ENCODE measurements at places on chromosomes 2 and 18.
A peak's percentile ranks its signal among the peaks of the same experiment; 100 is the strongest.

GRCh38 chr2:200199005-200199404, 107.5 kb upstream of the SPATS2L start:
- DNase-seq: no peak

- peak; percentile 31 for DNase-seq
Measured at GRCh38 chr2:12430407-12431133, 286.2 kb upstream of the TRIB2 start.

- DNase-seq: no peak
Measured at GRCh38 chr18:23585007-23585871, 1.1 kb downstream of the NPC1 start.

GRCh38 chr18:79065802-79066201, 3.4 kb upstream of the ATP9B start:
- no peak for DNase-seq

DNA sequence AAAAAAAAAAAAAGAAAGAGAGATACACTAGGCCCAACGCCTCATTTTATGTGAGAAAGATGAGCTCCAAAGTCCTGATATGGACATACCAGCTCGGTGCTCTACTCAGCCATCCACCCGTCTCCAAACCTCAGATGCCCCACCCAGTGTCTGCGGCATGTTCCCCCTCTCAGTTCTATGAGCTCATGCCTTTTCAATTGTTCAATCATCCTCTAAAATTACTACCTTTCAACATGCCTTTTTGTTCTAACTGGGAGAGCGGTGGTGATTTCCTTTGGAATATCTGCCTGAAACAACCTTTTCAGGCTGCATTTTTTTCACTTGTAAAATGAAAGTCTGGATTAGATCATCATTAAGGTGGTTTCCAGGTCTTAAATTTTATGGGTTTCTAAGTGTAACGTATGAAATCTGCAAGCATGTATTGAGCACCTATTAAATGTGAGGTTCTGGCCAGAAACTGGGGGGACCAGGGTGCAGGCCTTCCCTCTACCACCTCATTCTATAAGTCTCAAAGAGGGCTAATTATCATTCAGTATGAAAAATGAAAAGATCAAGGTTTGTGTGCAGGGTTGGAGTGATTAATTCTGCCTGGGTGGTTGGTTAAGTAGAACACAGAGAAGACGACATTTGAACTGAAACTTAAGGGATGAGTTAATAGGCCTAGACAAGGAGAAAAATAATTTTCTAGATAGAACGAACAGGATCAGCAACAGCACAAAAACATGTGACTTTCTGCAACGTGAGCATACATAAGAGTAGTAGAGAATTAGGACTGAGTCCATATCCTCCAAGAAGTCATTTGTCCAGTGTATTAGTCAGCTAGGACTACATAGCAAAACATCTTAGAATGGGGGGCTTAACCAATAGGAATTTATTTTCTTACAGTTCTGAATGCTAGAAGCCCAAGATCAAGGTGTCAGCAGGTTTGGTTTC, 87.4 kb upstream of the GLS start:
- DNase-seq: no peak

- no peak for DNase-seq
Measured at GRCh38 chr2:178386986-178387597, 63.9 kb downstream of the PRKRA start.

DNA sequence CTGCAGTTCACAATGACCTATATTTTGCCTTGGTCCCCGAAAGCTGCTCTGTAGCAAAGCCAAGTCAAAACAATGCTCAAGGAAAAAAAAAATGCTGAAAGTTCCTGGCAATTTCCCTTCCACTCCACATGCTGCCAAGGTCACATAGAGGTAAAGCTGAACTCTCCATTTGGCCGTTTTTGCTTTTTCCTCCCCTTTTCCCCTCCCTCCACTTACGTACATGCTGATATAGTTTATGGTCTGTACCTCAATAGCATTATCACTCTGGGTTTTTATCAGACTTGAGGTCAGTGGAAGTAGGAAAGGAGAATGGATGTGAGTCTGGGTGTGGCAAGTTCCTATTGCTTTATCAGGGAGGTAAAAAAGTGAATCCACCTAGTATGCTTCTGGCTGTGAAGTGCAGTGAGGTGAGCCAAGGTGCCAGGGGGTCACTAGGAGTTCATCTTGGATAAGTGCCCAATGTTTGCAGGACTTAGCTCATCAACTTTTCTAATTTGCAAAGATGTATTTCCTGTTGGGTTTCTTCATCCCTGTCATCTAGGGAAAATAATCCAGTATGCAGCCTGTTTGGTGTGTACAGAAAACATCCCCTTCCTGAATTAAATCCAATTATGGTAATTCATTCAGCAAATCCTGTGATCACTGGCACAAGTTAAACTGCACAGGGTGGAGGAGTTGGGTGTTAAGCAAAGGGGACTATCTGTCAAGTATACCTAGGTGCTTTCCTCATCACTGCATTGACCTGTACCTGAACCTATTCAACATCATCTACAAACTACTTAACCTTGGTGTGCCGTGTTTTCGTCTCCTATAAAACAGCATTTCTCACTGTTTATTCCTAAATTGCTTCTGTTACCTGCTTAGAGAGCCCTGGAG, 124.3 kb upstream of the CYP26B1 start:
- no peak for DNase-seq

DNA sequence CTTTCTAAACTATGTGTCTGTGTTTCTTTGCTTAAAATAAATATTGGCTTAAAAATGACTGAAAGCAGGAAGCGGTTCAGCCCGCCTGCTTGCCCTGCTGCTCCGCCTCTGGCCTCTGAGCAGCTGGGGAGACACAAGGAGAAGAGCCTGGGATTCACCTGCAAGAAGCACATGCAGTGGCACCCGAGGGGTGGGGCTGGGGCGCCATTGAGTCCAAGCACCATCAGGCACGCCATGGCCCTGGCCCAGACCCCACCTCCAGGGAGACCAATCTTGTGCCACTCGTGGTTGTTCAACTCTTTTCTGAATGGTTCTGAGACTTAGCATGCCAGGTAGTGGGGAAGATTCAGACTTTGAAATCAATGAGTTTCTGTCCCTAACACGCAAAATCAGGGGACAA, 495.5 kb upstream of the MYT1L start:
- no peak for DNase-seq

DNA sequence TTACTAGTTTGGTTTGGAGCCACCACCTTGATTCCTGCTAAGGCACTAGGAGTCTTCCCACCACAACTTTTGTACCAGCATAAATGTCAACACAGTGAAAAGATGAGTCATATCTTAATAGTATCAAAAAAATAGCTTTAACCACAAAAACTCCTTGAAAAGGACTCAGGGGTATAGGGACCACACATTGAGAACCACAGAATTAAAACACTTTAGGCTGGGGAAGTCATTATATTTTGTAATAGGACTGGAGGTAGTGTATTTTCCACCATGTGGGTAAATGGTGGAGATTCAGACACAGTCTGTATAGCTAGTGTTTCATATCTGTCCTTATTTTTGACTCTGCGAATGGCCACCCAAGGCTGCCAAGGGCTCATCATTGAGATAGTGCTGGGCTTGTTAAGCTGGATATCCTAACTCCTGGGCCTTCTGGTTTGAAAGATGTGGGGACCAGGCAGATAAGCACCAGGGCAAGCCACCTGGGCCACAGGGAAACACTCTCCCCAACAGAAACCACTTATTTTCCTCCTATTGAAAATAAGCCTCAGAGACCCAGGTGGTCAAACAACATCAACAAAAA, 19.1 kb upstream of the FHL2 start:
- DNase-seq: no peak

- no peak for DNase-seq
Measured at GRCh38 chr2:22215517-22215916, 1091.7 kb downstream of the TDRD15 start.

- DNase-seq: no peak
Measured at GRCh38 chr18:11308499-11308898, 159.1 kb upstream of the PIEZO2 start.

Measured in stimulated activated CD4-positive, alpha-beta T cell treated with anti-CD3 and anti-CD28 coated beads, Interleukin-4, amount 100 ng/mL, for 1 hour (primary cell).